ENCODE measurements at places on chromosomes 1 and 21. TPM values are rescaled to one million over a fixed set of nuclear protein-coding genes. Genes with fewer than 3 reads are reported as not detected.

- DNase-seq = no peak
These were observed 63.6 kb downstream of the NIBAN1 start for GRCh38 chr1:184910691-184911091.

GRCh38 chr1:197567442-197567841 is 207.8 kb downstream of the DENND1B start:
- DNase-seq = no peak

GRCh38 chr1:88802404-88802803 is 89.0 kb downstream of the GTF2B start:
- DNase-seq = no peak

GRCh38 chr1:198467907-198468306 is 72.6 kb downstream of the ATP6V1G3 start:
- no peak for DNase-seq

Gene GBP6
- total RNA-seq = 0.73 TPM

Gene NID1
- 41.9 TPM for total RNA-seq

Gene CRNN
- total RNA-seq = not detected

All from cerebellum (tissue), 4 donors.